Suppressor macrophage treated with lipopolysaccharide for 1 hour (primary cell): ENCODE measurements at places on chromosomes 5 and 9.

DNA sequence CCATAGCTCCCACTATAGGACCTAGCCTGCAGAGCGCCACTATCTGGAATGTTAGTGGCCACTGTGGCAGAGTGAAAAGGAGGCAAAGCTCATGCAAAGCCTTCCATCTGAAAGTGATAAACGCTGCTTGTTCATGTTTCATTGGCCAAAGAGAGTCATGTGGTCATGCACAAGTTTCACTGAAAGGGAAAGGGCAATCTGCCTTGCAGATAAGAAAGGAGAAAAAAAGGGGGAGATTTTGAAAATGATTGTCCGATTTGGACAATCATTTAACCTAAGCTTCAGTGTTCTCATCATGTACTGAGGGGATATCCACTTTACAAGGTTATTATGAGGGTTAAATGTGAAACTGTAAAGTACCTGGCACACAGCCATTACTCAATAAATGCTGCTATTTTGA is 9.0 kb upstream of the MOB3B start:
- DNase-seq: no peak

GRCh38 chr9:27384262-27385014 is 87.5 kb upstream of the EQTN start:
- DNase-seq: no peak

GRCh38 chr5:14695152-14695551 is 30.6 kb downstream of the OTULIN start:
- no peak for DNase-seq

GRCh38 chr5:124034083-124034700 is 522.2 kb downstream of the CSNK1G3 start:
- DNase-seq: peak; percentile 9

- DNase-seq: no peak
Measured at GRCh38 chr5:94715768-94716167, 97.3 kb downstream of the SLF1 start.

DNA sequence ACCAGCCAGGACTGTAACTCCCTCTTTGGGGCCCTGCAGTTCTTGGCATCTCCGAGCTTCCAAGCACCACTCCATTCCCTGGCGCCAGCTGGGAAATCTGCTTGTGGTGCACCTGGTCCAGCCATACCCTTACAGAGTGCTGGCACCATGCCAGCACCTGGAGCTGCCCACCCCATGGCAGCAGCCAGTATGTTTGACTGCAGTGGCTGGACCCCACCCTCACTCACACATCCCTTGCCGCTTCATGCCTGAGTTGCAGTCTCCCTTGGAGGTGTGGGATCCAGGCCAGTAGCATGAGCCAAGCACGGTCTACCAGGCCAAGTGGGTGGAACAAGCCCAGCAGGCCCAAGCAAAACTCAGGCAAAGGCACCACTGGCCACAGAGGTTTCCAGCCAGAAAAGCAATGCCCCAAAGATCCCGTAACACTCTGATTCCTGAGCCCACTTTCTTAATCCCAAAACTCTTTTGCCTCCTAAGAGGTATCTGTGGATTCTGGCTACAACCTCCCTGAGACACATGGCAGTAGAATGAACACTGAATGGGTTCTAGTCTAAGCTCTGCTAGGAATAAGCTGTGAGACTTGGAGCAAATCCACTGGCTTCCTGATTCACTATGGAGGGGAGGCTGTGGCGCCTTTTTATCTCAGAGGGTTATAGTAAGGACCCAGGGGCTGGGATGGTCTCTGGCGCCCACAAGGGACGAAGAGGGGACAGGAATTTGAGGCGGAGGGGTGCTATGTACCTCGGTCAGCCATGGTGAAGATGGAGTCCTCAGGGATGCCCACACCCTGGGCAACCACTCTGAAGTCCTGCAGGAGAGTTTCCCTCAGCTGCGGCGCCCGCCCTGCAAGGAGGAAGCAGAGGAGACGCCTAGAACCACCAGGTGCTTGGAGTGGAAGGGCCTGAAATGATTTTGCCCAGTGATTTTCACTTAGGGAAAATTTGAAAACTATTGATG is 5.6 kb downstream of the AMBP start:
- DNase-seq: no peak

- no peak for DNase-seq
Measured at GRCh38 chr9:16358751-16359150, 511.7 kb downstream of the BNC2 start.

DNA sequence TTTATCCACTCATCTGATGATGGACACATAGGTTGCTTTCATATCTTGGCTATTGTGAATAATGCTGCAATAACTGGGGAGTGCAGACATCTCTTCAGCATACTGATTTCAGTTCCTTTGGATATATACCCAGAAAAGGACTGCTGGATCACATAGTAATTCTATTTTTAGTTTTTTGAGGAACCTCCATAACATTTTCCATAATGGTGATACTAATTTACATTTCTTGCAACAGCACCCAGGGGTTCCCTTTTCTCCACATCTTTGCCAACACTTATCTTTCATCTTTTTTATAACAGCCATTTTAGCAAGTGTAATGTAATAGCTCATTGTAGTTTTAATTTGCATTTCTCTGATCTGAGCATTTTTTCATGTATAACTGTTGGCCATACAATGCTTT is 34.1 kb upstream of the NR4A3 start:
- DNase-seq: peak; percentile 78

GRCh38 chr5:79513704-79514390 is at the start of gene HOMER1:
TSS of gene HOMER1 (minus strand) at chr5:79514134. CDS start at chr5:79512774, 1,360 bp downstream.
- DNase-seq: peak; percentile 89

- DNase-seq: no peak
Measured at GRCh38 chr5:39835371-39835770, 410.6 kb upstream of the DAB2 start.

GRCh38 chr5:7398596-7399280 is 2.8 kb downstream of the ADCY2 start:
- DNase-seq: no peak

DNA sequence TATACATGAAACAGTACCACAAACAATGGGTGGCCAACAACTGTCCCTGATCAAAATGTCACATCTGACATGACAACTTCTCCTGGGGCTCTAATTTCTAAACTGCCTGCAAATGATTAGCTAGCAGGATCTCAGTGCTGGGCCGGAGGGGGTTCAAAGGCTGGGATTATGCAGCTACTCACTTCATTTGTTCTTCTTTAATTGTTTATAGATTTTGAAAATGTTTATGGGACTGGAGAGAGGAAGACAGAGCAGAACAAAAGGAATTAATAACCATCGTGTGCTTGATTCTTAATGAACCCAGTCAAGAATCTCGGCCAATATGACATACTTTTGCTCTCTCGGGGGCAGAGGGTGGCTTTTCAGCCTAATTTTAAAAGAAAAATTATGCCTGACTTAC is 313.6 kb downstream of the NSG2 start:
- no peak for DNase-seq

GRCh38 chr9:97237311-97237786 is 70.1 kb upstream of the CCDC180 start:
- DNase-seq: no peak

GRCh38 chr5:144522698-144523097 is 352.0 kb downstream of the KCTD16 start:
- no peak for DNase-seq

GRCh38 chr5:40223884-40224402 is 455.8 kb upstream of the PTGER4 start:
- DNase-seq: peak; percentile 57

DNA sequence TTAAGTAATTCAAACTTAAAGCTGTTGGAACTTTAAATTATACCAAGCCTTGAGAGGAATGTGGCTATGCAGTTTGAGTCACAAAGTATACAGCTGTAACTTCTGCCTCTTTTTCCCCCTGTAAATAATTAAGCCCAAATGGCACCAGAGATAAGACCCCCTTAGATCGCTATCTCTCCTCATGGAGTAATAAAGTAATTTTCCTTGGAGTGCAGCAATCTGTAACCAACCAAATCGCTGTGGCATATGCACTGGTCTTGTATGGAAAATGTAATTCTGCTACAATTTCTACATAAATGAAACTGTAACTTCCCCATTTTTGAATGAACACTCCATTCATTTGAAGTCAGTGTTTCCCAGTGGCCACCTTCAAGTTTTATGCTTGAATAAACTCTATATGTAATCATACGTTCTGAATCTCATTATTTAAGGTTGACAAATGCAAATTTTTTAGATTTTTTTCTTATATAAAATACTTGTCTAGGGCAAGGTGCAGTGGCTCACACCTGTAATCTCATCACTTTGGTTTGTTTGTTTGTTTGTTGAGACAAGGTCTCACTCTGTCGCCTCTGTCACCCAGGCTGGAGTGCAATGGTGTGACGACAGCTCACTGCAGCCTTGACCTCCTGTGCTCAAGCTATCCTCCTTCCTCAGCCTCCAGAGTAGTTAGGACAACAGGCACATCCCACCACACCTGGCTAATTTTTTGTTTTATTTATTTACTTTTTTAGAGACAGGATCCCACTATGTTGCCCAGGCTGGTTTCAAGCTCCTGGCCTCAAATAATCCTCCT is 12.3 kb downstream of the SUSD1 start:
- peak; percentile 66 for DNase-seq

DNA sequence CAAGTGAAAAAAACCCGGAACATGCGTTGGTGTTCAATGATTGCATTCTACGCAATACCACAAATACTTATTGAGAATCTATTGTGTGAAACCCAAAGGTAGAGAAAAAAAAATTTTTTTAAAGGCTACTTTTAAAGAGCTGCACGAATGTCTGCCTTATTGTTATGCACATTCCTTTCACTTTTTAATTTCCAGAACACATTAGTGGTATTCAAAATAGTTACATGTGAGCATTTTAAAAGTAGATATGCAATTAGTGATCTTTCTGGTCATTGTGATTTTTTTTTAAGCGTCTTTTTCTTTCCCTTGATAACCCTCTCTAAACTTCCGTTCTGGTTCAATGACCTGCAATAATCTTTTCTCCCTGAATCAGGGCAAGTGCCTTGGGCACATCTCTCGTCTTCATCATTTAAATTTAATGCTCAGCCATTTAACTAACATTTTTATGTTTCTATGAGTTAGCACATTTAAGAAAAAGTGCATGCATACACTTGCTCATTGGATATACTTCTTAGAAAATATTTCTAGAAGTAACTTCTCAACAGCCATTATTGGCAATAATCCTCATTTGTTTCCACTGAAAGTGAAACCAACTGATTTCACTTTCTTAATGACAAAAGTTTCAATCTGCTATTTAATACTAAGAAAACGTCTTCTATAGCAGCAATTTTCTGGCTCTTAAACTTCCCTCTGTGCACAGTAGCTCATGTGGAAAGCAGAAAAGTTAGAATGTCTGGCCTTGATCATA is 80.3 kb downstream of the CDH6 start:
- no peak for DNase-seq
